ENCODE measurements at places on chromosomes 12 and 14. TPM values are rescaled to one million over a fixed set of nuclear protein-coding genes. Genes with fewer than 3 reads are reported as not detected.

GRCh38 chr12:113831476-113831875, 134.6 kb downstream of the RBM19 start:
- no peak for DNase-seq

BMP4 gene
- not detected for total RNA-seq

DNA sequence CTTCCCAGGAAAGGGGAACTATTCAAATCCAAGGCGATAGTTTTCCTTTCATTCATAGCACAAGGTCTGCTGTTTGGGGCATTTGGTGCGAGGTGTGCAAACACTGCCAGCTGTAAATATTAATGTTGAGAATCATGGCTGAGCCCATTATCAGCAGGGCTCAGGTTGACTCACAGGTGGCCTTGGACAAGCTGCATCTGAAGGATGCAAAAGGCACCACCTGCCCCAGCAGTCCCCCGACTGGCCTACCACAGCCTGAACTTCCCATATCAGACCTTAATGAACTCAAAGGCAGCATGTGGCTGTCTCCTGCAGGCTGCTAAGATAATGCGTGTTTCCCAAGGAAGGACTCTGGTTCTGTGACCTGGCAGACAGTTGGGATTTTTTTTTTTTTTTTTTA, 93.3 kb upstream of the MAP1LC3B2 start:
- DNase-seq: no peak

- no peak for DNase-seq
These were observed 13.5 kb downstream of the OR5AU1 start for GRCh38 chr14:21142357-21142756.

GRCh38 chr12:80415466-80415865, 28.6 kb upstream of the PTPRQ start:
- DNase-seq: no peak

GRCh38 chr12:64840949-64841717, 16.7 kb downstream of the TBC1D30 start:
- DNase-seq: no peak

RIMBP2 gene
- not detected for total RNA-seq

ITGB7 gene
- total RNA-seq: 503 TPM

GRCh38 chr12:26276709-26277108, 81.3 kb downstream of the SSPN start:
- DNase-seq: no peak

GRCh38 chr14:99884834-99885648, 91.8 kb downstream of the EML1 start:
- peak; percentile 33 for DNase-seq

DNA sequence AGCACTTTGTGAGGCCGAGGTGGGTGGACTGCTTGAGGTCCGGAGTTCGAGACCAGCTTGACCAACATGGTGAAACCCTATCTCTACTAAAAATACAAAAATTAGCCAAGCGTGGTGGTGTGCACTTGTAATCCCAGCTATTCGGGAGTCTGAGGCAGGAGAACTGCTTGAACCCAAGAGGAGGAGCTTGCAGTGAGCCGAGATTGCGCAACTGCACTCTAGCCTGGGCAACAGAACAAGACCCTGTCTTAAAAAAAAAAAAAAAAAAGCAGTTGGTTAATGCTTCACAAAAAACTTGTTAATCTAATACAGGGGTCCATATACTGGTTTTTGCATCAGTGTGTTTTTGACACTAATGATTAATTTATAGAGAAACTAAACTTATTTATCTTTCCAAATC, 18.5 kb upstream of the SLC7A8 start:
- DNase-seq: no peak
